ENCODE measurements at places on chromosomes 7 and 10.
A peak's percentile ranks its signal among the peaks of the same experiment; 100 is the strongest.

- DNase-seq: no peak
These were observed 171.9 kb downstream of the PKD1L1 start for GRCh38 chr7:47776335-47776734.

DNA sequence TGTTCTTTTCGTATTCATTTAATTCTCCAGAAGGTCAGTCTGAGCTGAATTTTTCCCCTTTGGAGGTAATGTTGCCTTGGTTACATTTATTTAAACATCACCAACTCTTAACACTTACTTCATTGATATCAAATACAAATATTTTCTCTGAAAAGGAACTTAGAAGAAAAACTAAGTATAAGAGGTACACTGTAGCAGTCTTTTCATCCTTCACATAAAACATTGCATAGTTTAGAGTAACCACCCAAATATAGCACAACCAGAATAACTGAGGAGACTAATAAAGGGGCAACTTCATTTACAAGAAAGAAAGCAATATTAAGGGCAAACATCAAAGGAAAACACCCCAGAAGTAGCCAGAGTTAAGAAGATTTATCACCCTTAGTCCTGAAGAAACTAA, 1115.0 kb upstream of the POT1 start:
- DNase-seq: no peak

DNA sequence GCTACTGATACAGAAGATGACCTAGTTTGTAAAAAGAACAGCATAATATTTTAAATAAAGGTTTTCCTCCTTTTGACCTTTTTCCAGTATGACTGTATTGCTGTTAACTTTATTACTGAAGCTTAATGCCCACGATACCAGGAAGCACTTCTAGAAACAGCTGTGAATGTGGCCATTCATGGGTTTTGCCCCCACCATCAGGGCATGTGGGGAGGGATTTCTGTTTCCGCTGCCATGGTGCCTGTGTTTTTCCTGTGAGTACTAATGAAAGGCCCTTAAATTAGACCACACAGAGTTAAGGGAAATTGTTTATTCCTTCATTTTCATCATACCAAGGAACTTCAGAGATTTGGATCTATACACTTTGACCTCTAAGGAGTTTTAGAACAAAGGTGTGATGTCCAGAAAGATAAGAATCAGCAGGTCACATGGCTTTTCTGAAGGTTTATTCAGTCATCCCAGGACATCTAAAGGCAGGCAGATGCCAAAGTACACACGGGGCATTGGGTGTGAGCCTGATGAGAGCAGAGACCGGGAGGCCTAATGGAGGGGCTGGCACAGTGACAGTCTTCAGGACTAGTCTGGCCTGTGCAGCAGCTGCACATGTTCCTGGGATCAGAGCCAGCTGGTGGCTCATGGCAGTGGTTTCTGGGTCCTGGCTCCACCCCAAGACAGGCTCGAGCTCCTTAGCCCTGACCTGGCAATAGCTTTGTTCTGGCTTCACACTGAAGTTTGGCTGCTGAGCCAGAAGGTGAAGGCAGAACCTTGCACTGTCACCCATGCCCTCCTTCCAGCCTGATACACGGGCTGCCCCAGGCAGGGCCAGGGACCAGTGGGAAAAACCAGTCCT, 190.9 kb downstream of the REEP3 start:
- peak; percentile 90 for DNase-seq

GRCh38 chr7:157673573-157673972, 336.8 kb downstream of the DNAJB6 start:
- DNase-seq: no peak

DNA sequence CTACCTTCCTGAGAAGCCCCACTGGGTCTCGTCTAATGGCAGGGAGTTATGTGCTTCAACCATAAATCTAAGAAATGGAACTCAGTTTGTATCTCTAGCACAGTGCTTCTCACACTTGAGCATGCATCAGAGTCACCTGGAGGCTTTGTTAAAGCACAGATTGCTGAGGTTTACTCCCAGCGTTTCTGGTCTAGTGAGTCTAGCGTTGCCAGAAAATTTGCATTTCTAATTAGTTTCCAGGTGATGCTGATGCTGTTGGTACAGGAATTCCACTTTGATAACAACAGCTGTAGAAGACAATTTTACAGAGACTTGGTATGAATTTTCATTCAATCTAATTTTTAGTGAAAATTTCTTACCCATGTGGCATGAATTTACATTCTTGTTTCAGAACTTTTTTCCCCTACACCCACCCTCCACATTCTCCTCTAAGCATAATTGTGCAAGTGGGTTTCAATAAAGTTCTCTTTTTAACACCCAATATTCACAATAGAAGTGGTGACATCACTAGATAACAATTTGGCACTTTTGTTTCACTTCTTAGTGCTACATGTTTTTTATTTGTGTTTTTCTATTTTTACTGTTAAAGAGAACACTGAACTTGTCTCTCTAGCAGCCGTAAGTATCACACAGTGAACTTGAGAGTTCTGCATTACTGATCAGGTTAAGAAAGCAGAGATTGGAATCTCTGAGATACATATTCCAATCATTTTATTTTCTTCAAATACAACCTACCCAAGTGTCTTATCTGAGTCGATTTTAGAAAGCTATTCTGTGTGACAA, 48.4 kb upstream of the BET1 start:
- no peak for DNase-seq

DNA sequence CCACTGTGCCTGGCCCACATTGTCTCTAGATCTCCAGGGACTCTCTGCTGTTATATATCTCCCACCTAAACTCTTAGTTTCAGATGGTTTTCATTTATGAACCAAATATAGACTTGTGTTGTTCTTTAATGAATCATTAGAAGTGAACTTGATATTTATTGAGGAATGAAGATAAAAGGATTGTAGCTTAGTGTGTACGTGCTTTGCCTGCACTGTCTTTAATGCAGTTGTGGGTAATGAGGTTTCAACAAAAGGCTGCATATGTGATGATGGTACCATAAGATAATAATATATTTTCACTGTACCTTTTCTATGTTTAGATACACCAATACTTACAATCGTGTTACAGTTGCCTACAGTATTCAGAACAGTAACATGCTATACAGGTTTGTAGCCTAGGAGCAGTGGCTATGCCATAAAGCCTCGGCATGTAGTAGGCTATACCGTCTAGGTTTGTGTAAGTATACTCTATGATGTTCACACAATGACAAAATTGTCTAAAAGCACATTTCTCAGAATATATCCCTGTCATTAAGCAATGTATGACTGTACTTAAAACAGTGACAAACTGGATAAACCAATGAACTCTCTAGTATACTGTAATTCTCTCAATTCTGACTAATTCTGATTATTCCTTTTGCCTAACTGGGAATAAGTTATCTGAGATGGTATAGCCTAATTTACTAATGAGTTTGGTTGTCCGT, 25.2 kb downstream of the VCL start:
- DNase-seq: no peak

DNA sequence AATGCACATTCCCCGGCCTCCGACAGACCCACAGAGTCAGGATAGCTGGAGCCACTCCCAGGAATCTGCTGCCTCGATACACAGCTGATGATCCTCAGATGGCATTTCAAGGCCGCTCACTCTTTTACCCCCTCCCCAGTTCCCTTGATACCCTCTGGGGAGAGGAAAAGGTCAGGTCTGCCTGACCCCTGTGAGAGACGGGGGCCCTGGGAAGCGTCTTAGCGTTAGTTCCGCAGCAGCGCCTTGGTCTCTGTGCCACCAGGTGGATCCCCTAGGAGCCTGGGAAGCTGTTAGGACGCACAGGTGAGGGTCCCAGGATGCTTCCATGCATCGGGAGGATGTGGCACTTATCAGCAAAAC, 420.5 kb upstream of the FOXK1 start:
- no peak for DNase-seq

DNA sequence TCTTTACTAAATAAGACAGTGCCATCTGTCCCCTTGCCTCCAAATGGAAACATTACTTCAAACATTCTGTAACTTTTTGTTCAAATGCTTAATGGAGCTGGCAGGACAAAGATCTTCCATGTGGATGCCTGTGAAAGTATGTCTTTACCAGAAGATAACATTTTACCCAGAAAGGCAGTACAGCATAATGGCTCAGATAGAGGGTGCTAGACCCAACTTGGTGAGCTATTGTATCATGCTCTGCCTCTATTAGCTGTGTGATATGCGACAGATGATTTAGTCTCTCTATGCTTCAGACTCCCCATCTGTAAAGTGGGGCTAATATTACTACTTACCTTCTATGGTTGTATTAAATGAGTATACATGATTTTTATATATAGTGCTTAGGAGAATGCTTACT, 8.8 kb upstream of the SMKR1 start:
- no peak for DNase-seq

DNA sequence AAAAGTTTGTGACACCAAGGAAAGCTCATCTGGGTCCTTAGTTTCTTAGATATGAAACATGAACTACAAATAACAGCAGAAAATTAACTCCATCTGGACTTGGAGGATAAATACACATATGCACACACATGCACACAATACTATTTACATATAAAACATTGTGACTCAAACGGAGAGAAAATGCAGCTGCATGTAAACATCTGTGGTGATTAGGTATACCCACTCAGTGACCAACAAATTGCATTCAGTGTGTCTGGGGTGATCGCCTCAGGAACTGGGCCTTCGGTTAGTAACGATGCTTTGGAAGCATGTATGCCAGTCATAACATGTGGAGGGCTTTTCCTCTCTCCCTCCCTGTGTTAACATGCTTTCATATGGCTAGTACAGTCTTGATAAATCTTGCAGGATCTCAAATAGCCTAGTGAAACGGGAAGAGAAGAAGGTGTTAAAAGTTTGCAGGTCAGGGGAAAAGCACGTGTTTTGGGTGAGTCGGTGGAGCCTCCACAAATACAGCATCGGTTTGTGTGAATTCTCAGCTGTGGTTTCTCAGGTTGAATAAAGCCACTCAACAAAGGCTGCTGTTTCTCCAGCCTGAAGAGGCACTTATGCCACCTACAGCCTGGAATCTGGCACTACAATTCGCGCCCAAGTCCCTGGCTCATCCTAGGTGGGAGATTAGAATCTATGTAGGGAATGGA, 8.7 kb upstream of the GLRX3 start:
- DNase-seq: no peak

- no peak for DNase-seq
These were observed 538.2 kb upstream of the CELF2 start for GRCh38 chr10:10479465-10479864.

- no peak for DNase-seq
These were observed 121.2 kb upstream of the PITRM1 start for GRCh38 chr10:3293581-3294431.

- no peak for DNase-seq
These were observed 207.5 kb downstream of the PAXIP1 start for GRCh38 chr7:154795437-154795836.

DNA sequence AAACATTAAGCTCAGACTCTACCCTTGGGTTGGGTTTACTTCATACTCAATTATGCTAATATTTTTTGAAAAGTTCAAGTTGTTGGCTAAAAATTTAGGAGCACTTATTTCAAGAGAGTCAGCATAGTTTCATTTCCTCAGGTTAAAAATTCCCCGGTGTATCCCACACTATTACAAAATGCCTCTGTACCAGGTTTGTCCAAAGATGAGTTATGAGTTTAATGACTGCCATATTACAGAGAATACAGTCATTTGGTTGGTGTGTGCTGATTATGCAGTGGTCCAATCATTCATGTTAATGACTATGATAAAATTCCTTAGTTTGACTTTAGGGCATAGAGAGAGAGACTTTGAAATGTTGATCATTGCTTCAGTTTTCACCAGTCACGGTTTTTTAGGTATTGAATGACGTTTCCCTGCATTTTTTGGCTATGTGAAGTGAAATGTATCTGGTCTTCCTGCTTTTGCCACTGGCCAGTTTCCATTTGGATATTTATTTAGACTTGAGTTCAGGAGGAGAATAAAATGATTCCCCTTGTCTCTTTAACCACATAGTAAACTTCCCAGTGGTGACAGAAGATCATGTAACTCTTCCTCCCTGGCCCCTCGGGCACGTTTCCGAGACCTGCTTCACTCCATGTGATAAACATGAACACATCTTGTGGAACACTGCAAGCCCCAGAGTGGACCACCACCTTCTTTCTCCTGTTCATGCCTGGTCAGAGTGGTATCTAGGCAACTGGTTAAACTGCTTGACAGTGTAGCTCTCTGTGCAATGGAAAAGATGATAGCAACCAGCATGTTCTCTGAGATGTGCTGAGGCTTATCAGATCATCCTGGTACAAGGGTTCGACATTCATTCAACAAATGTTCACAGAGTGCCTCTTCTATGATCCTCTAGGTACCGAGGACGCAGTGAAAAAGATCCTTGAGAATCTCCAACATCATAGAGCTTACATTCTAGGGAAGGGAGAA, 153.6 kb downstream of the CACNB2 start:
- DNase-seq: no peak

GRCh38 chr7:67716729-67717128, 720.1 kb downstream of the TYW1 start:
- DNase-seq: no peak

GRCh38 chr7:757741-758163, 30.7 kb upstream of the PRKAR1B start:
- peak; percentile 14 for DNase-seq

DNA sequence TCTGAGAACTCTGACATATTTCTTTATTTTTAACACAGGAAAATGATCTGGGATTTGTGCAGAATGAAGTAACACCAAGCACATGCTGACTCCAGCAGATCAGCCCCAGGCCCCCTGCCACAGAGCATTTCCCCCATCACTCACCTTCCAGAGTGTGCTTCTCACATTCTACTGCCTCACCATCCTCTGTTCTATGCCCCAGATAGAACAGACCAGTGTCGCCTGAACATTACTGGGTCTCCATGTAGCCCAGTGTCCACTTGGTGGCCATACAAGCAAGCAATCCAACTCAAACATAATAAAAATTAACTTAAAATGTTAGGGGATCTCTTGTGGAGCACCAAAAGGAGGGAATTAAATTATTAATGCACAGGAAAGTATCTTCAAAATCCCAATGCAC, 58.8 kb downstream of the SORBS1 start:
- no peak for DNase-seq

DNA sequence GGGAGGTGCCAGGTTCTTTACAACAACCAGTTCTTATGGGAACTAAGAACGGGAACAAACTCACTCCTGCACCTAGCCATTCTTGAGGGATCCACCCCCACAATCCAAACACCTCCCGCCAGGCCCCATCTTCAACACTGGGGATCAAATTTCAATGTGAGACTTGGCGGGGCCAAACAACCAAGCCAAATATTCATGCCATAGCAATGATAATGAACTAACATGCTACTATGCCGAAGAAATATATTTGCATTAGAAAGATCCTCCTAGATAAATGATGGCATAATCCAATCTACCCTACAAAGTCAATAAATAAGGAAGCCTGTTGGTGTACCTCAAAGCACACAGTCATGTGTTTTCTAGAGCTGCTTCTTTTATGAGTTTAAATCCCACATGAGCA, 57.6 kb downstream of the CCDC71L start:
- no peak for DNase-seq

DNA sequence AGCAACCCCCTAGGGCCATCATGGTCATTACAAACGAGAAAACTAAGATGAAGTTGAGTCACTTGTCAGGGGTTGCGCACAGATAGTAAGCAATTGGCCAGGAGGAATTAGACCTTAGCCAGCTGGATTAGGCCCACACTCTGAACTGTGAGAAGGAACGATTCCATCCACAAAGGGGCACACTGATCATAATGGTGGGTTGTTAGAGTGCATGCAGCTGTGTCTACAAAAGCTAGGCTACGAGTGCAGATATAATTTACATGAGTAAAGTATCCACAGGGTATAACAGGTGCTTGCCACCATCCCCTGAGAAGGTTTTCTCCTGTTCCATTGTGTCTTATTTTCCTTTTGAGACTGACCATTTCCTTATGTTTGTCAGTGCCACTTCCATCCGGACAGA, 16.6 kb upstream of the FAM170B start:
- DNase-seq: no peak

GRCh38 chr10:3761021-3761686, 23.9 kb downstream of the KLF6 start:
- no peak for DNase-seq
